ENCODE measurements at places on chromosomes 12 and 14.

DNA sequence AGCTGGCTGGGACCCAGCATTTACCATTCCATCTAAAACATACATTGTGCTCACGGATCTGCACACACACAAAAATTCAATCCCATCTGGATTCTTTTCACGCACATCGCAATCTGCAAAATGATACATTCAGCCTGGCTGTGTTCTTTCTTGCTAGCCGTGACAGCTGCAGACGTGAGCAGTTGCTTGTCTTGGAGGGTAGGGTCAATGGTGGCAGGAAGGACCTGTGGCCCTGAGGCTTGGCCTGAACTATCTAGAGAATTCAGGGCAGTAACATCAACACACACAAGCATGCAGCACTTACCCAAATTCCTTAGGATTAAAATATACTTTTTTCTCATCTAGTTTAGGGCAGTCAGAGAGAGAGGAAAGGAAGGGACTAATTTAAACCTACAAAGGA lies 72.0 kb downstream of the DICER1 start:
- DNase-seq, result no peak

- no peak for DNase-seq
Measured at GRCh38 chr14:102278631-102278935, 26.4 kb downstream of the MOK start.

GRCh38 chr12:11697670-11698387 lies 48.4 kb downstream of the ETV6 start:
- DNase-seq, result no peak

GRCh38 chr12:27644158-27644845 lies 51.9 kb upstream of the REP15 start:
- no peak for DNase-seq

DNA sequence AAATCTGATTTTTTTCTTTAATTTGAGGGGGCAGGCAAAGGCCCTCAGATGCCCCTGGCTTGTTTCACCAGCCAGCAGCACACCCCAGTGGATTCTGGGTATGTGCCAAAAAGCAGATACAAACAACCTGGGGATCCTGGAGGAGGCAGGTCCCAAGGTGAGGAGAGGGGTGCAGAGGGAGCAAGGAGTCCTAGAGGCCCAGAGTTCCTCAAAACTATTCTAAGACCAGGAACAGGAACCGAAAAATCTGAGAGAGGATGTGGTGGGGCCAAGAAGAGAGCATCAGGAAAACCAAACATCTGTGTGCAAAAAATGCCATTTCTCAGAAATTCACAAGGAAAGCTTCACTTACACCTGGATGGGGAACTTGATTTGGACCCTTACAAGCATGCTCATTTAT lies 8.2 kb downstream of the KCNA5 start:
- DNase-seq, result no peak

DNA sequence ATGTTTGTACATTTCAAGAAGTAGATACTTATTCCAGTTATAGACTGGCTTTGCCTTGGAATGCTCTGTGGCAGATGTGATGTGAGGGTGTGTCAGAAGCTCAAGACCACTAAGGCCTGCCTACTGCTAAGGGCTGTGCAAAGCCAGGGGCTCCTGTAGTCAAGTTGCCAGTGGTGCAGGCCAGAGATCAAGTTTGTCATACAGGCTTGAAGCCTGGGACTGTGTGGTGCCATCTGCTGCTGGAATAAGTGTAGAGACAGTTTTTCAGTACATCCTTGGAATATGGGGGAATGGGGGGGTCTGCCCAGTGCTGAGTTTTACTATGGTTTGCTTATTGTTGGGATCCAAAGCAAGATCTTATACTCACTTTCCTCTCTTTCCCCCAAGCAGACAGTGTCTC lies 649.9 kb upstream of the FOXG1 start:
- DNase-seq, result no peak

- DNase-seq, result no peak
Measured at GRCh38 chr14:41609704-41610183, 3.1 kb downstream of the LRFN5 start.

DNA sequence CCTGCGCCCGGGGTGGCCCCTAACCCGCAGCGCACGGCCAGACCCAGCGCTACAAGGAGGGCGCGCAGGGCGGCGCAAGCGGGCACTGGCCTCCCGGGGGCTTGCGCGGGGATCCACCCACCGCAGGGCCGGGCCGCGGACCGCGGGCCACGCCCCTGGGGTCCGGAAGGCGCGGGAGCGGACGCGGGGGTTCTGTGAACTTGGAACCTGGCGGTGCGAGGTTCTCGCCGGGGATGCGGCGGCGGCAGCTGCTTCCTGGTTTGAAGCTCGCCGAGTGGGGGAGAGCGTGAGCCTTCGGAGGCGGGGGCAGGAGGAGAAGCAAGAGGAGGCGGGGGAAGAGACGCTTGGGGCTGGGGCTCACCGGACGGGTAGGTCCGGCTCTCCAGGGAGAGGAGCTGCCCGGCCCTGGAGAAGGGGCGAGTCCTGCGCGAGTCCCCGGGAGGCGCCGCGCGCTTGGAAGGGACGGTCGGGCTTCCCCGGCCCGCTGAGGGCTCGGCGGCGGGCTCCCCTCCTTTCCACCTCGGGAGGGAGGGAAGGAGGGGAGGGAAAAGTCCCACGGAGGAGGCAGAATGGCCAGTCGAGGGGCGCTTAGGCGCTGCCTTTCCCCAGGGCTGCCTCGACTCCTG lies at the start of gene PRKCH:
Gene PRKCH, plus strand, starts transcription at position 195 of the 626 bp plus-strand sequence. CDS start 523 bp downstream, outside the sequence.
- DNase-seq, result no peak

DNA sequence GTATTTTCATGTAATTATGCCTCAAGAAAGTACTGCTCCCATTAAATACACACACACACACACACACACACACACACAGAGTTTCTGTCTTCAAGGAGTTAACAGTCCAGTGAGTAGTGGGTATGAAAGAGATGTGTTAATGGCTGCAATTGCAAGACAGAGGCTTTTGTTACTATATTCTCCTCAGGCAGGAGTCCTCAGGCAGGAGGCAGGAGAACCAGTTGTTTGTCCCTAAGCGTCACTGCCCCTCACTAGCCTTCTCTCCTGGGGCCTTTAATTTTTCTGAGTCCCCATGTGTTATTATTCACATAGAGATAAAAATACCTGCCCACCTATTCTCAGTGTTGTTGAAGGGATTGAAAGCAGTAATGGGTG lies 31.2 kb downstream of the DAD1 start:
- no peak for DNase-seq

DNA sequence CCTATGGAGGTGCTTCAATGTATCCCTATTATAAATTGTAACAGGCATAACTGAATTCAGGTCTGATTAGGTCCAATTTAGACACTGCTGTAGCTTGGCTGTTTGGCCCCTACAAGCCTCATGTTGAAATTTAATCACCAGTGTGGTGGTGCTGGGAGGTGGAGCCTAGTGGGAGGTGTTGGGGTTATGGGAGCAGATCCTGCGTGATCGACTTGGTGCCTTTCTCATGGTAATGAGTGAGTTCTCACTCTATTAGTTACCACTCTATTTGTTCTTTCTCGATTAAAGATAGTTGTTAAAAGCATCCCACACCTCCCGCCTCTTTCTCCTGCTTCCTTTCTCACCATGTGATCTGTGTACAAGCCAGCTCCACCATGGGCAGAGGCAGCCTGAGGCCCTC lies 122.1 kb downstream of the FOXA1 start:
- no peak for DNase-seq

DNA sequence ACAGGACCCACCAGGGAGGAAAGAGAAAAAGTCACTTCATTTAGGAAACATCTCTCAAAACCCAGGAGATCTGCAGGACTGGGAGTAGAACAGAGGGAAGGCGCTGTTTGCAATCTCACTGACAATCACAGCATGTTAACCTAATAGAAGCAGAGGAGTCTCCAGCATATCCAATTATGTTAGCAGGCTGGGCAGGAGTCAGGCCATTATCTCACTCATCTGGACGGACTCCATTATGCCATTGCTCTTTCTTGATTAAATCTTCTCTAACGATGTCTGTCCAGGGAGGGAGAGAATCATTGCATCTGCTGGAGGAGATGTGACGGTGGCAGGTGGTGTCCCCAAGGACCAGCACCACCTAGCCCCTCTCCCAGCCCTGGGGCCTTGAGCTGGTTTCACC lies 203.8 kb upstream of the SFSWAP start:
- no peak for DNase-seq

- no peak for DNase-seq
Measured at GRCh38 chr12:3320881-3321509, 170.0 kb upstream of the PRMT8 start.

DNA sequence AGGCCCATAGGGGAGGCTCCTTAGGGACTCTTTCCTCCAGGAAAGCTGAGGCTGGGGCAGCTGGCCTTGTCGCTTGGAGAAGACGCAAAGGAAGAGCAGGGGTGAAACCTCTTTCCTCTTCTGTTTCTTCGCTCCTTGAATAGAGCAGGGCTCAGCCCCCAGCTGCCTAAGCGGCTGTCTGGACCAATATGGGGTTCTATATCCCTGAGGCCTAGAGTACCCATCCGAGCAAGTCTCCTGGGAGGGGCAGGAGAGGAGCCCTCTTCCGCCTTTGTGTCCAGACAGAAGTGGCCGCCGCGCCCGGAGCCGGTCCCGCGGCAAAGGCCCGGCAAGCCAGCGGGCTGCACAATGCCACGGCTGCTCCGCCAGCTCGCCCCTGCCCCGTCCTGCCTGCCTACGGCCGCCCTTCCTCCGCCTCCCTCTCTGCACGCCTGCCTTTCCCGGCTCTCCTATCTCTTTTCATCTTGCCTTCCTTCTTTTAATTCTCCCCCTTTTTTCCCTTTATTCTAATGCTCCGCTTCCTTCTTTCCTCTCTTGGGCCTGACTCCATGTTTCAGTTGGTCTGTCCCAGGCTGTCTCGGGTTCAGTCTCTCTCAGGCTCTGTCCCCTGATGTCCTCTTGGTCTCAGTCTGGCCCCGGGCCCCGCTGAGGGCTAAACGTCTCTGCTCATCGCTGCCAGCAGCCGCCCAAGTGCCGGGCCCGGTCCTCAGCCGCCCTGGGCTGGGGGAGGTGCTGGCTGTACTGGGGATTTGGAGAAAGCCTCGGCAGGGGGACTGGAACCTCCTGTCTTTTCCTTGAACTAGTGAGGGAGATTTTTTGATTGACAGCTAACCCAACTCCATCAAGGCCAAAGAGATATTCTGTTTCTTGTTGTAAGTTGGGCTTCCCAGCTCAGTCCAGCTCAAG lies 2.5 kb upstream of the HOXC9 start:
- no peak for DNase-seq

DNA sequence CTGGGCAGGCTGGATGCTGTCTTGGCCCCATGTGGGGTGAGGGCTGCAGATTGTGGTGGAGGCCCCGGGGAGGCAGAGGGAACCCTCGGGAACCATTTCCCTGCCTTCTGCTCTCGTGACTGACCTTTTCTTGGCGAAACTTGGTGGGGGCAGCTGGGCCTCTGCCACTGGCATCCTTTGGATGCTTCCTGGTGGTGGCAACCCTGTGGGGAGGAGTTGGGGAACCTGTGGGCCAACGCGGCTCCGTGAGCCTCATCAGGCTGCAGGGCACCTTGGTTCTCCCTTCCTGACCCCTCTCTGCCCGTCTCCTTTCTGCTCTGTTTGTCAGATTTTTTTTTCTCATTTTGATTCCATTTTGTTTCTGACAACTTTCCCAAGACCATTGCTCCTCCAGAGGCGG lies 14.4 kb downstream of the TMEM121 start:
- DNase-seq, result no peak

- DNase-seq, result no peak
Measured at GRCh38 chr14:58398495-58398894, 2.8 kb downstream of the TOMM20L start.

DNA sequence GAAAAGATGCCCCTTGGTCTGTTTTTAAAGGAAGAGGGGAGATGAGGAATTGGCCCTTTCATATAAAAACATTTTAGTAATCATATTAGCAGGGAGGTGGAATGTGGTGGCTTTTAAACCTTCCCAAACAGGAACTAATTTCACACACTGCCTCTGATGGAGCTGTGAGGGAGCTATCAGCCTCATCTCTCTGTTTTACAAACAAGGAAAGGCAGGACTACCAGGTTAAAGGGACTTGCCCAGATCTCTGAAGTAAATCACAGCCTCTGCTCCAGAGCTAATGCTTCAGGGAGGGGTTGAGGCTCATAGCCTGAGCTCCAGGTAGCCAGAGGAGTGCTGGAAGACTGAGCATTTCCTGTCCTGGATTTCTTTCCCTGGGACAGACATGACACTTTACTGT lies 1.1 kb upstream of the BMP4 start:
- DNase-seq, result no peak

DNA sequence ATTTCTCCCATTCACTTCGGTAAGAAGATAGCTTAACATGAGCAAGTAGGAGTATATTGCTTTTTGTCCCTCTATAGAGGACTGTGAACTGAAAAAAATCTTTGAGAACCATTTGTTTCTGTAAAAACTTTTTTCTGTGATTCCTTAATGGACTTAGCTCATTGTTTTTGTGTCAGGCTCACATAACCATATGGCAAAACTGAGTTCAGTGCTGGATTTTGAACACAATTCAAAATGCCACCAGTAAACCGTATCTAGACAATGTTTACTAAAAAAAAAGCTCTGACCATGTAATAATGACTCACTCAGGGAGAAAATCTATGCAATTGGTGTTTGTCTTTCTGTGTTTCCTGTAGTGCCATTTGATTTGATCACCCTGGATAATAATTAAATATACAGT lies 5.2 kb downstream of the TRHDE start:
- no peak for DNase-seq

- no peak for DNase-seq
Measured at GRCh38 chr12:120109570-120110267, 6.8 kb downstream of the RAB35 start.

DNA sequence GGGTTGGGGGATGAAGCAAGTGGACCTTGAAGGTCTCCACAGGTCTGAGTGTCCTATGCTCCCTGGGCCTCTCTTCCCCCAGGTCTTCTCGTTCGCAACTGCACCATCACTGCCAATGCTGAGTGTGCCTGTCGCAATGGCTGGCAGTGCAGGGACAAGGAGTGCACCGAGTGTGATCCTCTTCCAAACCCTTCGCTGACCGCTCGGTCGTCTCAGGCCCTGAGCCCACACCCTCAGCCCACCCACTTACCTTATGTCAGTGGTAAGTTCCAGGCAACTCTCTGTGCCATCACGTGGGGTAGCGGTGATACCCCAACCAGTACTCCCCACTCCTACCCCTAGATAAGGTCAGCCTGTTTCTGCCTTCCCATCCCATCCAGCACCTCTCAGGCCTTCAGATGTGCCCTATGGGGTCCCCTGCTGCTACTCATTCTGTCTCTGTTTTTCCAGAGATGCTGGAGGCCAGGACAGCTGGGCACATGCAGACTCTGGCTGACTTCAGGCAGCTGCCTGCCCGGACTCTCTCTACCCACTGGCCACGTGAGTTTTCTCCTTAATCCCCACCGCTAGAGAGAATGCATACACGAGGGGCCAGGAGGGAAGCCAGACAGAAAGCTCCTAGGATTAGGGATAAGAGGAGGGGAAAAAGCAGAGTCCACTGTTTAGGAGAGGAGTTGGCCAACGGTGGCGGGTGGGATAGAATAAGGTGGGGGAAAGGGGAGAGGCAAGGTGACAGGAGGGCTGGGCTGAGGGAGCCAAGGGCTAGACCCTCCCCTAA lies 1.6 kb upstream of the TAPBPL start:
- no peak for DNase-seq

- DNase-seq, result no peak
Measured at GRCh38 chr12:30756074-30756473, 1.3 kb upstream of the CAPRIN2 start.

- no peak for DNase-seq
Measured at GRCh38 chr12:121061831-121062230, 22.8 kb upstream of the OASL start.

GRCh38 chr14:70188659-70189455 lies at the start of gene SLC8A3:
SLC8A3 (minus strand) TSS chr14:70188951; CDS start chr14:70168422, 20,529 bp downstream.
- DNase-seq, result no peak

All from hematopoietic multipotent progenitor cell treated with erythropoietin and hydrocortisone succinate and interleukin-3 and kit ligand, for 17 days (in vitro differentiated cells).